ENCODE measurements at places on chromosomes 12 and 14. TPM values are rescaled to one million over a fixed set of nuclear protein-coding genes. Genes with fewer than 3 reads are reported as not detected.

The TAS2R13 gene
- total RNA-seq, result 0.92 TPM

The ST8SIA1 gene
- 1.2 TPM for total RNA-seq

The PRB2 gene
- total RNA-seq, result not detected

The AJUBA gene
- 19.0 TPM for total RNA-seq

The DPPA3 gene
- total RNA-seq, result not detected

The RBP5 gene
- total RNA-seq, result not detected

The TMEM229B gene
- 1.2 TPM for total RNA-seq

The IL22 gene
- not detected for total RNA-seq

The CLEC6A gene
- not detected for total RNA-seq

The SLC7A8 gene
- total RNA-seq, result 75.6 TPM

The PTPN21 gene
- total RNA-seq, result 10.3 TPM

The PMCH gene
- not detected for total RNA-seq

The CPNE6 gene
- not detected for total RNA-seq

The SLC38A4 gene
- total RNA-seq, result 0.26 TPM

The PRKAG1 gene
- 83.4 TPM for total RNA-seq

The ACOT6 gene
- total RNA-seq, result not detected

The CDC42BPB gene
- 79.0 TPM for total RNA-seq

The FSCB gene
- total RNA-seq, result not detected

Measured in aortic smooth muscle cell (primary cell).